ENCODE measurements at places on chromosomes 7 and 10.

GRCh38 chr10:97715259-97715874, 1.8 kb downstream of the MARVELD1 start:
- no peak for DNase-seq

- DNase-seq: no peak
Observed at GRCh38 chr10:121845044-121845784, 82.6 kb downstream of the ATE1 start.

DNA sequence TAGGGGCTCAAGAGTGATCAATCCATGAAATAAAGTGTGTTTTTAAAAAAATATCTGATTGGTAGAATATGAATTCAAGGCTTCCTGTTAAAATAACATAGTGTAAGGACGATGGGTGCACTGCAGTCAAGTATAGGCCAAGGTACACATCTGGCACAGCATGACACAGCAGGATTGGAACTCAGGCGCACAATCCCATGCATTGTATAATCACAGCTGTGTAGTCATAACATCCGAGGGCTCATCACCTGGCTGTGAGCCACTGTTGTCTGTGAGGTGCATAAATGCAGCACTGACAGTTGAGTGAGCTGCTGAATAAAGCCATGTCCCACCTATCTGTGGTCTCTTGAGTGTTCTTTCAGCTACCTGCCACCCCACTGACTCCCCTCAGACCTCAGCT, 142.3 kb upstream of the HPS1 start:
- no peak for DNase-seq

DNA sequence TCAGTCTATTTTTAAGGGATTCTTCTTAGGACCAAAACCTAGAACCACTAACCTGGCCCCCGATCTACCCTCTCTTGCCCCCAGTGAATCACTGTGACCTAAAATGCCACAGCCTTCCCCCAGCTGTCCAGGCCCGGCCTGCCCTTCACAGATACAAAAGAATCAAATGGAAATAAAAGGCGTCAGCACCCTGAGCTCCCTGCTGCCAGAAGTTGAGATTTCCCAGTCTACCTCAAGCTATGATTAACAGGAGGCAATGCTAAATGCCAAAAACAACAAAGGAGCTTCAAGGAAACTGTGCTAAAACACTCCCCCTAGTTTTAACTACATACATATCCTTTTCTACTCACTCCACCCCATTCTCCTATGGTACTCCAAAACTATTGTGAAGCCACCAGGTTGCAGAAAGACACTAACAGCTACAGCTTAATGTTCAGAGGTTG, 67.8 kb downstream of the GSAP start:
- no peak for DNase-seq

DNA sequence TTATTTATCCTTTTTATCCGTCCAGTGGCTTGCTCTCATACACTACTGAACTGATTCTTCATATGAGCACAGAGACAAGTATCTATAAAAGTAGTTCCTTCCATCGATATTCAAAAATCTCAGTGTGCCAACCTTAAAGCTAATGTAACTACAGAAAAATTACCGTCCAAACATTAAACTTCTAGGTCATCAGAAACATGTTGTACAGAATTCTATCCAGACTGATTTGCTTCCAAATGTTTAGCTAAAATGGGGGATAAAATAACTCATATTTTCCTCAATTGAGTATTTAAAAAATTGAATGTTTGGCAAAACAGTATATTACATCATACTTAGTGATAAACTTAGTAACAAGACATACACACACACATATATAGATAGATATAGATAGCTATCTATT, 584.7 kb upstream of the SEMA3D start:
- no peak for DNase-seq

- no peak for DNase-seq
Observed at GRCh38 chr10:122140941-122141623, 130.0 kb upstream of the BTBD16 start.

- DNase-seq: no peak
Observed at GRCh38 chr10:49628599-49628998, 14.8 kb downstream of the CHAT start.
